Posterior cingulate gyrus (tissue), 11 donors: ENCODE measurements at places on chromosomes 16 and 17.

DNA sequence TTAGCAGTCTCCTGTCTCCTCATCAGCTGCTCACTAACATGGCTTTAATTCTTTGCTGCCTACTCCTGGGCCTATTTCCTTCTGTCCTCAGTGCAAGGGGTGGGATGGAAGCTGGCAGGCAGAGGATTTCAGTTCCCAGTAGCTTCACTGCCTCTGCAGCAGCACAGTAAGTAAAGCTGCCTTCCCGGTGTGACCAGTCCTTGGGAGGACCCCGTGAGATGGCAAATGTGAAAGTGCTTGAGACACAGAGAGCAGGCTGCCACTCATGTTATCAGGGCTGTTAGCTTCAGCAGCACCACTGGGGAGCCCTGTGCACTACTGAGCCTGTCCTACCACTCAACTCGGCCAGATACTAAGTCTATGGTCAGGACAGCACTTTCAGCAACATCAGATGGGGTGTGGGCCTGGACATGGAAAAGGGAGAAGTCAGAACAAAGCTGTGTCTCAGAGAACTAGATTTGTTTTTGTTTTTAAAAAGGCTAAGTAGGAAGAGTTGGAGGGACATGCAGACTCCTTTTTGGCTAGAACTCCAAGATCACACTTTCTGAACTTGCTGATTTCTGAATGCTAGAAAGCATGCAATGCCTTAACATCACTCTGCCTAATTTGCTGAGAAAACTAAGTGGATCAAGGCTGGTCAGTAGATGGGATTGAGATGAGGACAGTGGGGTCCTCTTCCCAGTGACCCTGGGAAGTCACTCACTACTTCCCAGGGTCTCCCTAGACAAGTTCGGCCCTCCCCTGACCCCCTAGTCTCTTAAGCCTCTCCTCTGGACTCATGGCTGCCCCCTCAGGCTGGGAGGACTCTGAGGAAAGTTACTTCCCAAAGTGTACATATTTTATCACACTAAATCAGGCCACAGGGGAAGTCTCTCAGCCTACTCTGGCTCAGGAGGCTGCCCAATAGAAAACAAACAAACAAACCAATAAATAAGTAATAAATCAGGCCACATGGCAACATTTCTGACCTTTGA, 1.1 kb downstream of the ACSF2 start:
- peak; percentile 67 for DNase-seq

DNA sequence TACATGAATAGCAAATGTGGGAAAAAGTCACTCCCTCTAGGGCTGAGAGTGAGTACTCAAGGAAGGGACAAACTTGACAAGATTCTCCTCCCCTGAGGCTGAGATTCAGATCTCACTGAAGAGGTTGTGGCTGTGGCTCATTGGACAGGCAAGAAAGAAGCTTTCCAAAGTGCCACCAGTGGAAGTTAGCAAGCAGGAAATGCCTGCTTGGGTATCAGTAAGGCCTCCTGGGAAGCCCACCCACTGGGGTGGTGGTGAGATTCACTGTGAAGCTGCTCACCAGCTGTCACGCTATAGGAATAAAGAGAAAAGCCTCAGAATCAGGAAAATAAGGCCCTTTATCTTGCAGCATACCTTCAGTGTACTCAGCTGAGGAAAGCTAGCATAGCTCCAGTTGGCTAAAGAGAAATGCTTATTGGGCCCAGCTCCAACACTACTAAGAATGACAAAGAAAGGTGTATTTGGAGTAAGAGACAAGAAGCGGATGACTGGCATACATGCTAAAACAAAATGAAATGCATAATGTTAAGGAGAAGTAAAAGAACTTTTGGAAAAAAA, 274.4 kb upstream of the TOM1L1 start:
- DNase-seq: no peak

GRCh38 chr17:79001190-79002020, 8.2 kb downstream of the CANT1 start:
- peak; percentile 29 for DNase-seq

DNA sequence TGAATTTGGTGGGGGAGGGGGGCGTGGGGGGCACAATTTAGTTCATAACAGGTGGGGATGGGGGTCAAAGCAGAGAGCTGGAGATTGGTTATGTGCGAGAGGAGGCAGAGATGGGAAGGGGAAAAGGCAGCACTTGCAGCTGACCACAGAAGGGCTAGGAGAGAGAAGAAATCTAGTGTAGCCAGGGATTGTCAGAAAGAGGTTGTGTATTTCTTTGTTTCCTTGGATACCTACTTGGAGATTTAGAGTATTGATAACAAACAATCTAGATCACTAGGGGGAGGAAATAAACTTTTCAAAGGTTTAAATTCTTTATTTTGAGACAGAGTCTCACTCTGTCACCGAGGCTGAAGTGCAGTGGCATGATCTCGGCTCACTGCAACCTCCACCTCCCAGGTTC, 47.1 kb upstream of the YPEL2 start:
- DNase-seq: no peak

DNA sequence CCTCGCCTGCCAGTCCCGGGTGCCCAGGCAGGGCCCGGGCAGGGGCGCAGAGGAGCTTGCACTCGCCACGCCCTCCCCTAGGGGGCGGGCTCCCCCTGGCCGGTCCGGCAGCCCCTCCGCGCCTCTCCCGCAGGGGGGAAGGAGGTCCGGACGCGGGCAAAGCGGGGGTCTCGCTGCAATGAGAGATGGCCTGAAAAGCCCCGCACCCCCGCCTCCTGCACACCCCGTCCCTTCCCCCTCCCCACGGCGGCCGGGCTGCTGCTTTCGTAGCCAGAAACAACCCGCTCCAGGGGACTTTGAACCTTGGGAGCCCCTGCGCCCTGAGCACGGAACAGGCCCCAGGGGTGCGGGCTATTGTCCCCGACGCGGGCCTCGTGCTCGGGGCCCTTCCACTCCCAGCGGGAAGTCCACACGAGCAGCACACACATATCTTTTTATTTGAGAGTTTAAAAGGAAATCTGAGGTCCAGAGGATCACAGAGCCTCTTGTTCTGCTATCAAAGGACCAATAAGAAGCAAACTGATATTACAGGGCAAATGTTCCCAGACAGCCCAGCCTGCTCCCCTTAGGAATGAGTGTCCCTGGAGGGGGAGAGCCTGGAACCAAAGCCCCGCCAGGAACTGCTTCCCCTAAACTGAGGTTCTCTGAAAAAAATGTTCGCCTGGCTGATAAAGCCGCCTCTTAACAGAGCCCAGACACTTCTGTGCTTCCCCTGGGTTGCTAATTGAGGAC, 5.8 kb upstream of the CBX4 start:
- DNase-seq: peak; percentile 79

- DNase-seq: no peak
Observed at GRCh38 chr16:2359919-2360318, 19.4 kb upstream of the ABCA3 start.

- DNase-seq: peak; percentile 93
Observed at GRCh38 chr16:30030841-30031413, at the start of gene TLCD3B. TLCD3B (minus strand) TSS chr16:30031271; CDS start chr16:30030527, 744 bp downstream.

DNA sequence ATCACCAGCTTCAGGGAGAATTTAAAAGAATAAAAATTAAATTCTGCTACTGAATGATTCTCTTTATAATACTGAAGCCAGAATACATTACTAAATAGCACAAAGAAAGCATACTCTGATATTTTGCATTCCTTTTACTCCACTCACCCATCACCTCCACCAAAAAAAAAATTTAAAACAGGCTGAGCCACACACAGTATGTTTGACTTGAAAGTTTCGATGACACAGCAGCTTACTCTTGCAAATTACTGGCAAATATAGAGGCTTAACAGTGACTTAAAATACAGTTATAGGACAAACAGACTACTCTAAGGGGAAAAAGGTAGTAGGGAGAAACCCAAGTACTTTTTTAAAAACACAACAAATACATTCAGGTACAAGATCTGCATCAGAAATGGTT, 39.2 kb downstream of the GPATCH8 start:
- DNase-seq: no peak

GRCh38 chr17:12627781-12628451, 37.8 kb upstream of the MYOCD start:
- DNase-seq: no peak

- no peak for DNase-seq
Observed at GRCh38 chr16:46937536-46937935, 35.9 kb downstream of the DNAJA2 start.
